ENCODE measurements at places on chromosomes 1 and 21.
A peak's percentile ranks its signal among the peaks of the same experiment; 100 is the strongest.

GRCh38 chr1:38129473-38129872 is 82.9 kb upstream of the POU3F1 start:
- DNase-seq: no peak

DNA sequence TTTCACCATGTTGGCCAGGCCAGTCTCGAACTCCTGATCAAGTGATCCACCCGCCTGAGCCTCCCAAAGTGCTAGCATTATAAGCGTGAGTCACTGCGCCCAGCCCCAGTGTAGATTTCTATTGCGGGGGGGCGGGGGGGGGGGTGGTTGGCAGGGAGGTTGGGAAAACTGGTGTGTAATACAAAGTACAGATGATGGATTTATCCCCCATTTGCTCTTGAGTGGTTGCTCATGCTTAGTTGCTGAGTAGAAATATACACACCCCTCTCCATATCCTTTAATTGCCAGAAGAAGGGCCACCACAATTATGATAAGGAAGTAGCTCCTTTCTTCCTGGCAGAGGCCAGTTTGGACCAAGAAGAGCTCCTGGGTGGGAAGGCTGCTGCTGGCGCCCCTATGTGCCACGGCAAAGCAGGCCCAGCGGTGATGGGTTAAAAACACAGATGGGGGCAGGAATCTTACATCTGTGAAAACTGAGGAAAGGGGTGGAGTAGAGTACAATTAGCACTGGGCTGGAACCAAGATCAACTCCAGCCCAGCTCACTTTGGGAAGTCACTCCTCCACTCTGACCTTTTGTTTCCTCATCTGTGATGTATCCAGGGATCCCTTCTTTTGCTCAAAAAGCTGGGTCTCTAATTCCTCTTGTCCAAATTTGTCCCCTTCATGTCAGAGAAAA is 55.2 kb downstream of the MRPL37 start:
- DNase-seq: peak; percentile 16

- DNase-seq: no peak
Measured at GRCh38 chr1:32606565-32607371, 43.6 kb downstream of the ZBTB8OS start.

GRCh38 chr21:29857150-29857549 is 82.6 kb downstream of the GRIK1 start:
- DNase-seq: no peak

DNA sequence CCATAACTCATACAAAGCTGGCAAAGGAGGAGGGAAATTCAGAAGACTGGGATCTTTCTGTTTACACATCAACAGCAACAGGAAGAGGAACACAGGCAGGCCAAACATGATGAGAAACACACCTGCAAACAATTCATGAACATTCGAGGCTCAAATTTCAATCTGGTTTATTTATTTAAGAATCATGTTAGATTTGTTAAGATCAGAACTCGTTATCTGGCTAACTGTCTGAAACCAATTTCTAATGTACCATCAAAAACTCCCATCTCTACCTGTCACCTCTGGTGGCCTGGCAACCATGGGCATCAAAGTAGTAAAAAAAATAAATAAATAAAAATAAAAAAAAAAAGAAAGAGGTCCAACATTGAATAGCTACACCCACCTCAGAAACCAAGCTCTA is 9.8 kb downstream of the LBR start:
- DNase-seq: no peak

All from epithelial cell of esophagus (primary cell).